ENCODE measurements at places on chromosomes 7 and 10.

- peak; percentile 83 for DNase-seq
These were observed 55.1 kb upstream of the KDM7A start for GRCh38 chr7:140231771-140232491.

DNA sequence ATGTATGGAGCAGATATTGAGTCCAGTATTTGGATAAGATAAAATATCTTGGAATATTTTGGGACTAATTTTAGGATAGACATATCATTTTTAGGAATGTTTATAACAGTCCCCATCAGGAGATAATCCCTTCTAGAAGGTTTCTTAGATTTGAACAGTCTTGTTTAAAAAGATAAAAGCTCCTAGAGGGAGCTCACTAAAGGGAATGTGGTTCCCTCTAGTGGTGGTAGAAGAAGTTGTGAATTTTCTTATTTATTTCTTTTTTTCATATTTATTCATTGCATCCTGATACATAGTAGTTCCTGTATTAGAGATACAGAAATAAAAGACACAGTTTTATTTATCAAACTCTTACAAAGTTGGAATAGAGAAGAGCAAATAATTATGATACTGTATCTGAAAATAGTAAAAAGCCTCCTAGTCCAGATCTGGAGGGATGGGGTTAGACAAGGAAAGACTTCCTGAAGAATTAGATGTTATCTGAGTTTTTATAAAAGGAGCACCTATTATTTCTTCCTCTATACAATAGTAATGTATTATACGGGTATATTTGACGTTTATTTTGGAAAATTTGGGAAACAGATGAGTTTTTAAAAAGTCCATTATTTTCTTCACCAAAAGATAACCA, 24.5 kb upstream of the KLF14 start:
- DNase-seq: peak; percentile 67

GRCh38 chr10:8803992-8804391, 749.5 kb downstream of the GATA3 start:
- no peak for DNase-seq

GRCh38 chr10:119872610-119872859, at the start of gene MCMBP:
Gene MCMBP, minus strand, starts transcription at chr10:119872843. Its CDS starts 259 bp downstream, at chr10:119872584.
- DNase-seq: no peak

DNA sequence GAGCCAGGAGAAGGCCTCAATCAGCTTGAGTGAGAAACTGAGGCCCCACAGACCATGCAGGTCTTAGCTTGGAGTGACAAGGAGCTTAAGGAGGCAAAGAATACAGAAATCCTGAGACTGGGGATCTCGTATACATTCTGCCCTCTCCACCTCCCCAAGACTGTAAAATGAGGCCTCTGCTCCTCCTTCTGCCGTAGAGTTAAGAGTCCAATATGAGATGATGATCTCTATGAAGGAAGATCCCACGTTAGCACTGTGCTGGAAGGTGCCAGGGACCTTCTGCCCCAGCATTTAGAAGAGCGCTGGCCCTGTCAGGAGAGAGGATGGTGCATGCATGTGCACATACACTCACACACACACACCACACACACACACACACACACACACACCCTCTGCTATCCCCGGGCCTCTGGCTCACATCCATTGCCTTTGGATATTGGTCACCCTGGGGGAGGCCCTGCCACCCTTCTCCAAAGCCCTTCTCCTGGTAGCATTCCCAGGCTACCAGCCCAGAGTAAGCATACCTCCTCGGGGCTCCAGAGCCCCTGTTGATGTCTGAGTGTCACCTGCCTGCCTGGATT, 15.0 kb downstream of the ZCCHC24 start:
- DNase-seq: no peak

GRCh38 chr7:100885440-100886141, 3.9 kb downstream of the UFSP1 start:
- DNase-seq: no peak

Measured in NCI-H526 treated with DMSO at 0.1 percent for 48 hours (cell line).